ENCODE measurements at places on chromosomes 6 and 20. TPM values are rescaled to one million over a fixed set of nuclear protein-coding genes. Genes with fewer than 3 reads are reported as not detected.

MAK gene
- total RNA-seq: 0.30 TPM

KIF25 gene
- not detected for total RNA-seq

BANF2 gene
- not detected for total RNA-seq

ESF1 gene
- total RNA-seq: 8.5 TPM

KCNK5 gene
- total RNA-seq: 0.86 TPM

HIVEP2 gene
- total RNA-seq: 76.7 TPM

LGSN gene
- 0.25 TPM for total RNA-seq

PAX1 gene
- total RNA-seq: not detected

AGER gene
- total RNA-seq: 27.8 TPM

DPPA5 gene
- not detected for total RNA-seq

SNAI1 gene
- 1.4 TPM for total RNA-seq

SEL1L2 gene
- not detected for total RNA-seq

FRK gene
- total RNA-seq: not detected

HSD17B8 gene
- 8.8 TPM for total RNA-seq
